ENCODE measurements at places on chromosomes 7 and 10.
A peak's percentile ranks its signal among the peaks of the same experiment; 100 is the strongest.

DNA sequence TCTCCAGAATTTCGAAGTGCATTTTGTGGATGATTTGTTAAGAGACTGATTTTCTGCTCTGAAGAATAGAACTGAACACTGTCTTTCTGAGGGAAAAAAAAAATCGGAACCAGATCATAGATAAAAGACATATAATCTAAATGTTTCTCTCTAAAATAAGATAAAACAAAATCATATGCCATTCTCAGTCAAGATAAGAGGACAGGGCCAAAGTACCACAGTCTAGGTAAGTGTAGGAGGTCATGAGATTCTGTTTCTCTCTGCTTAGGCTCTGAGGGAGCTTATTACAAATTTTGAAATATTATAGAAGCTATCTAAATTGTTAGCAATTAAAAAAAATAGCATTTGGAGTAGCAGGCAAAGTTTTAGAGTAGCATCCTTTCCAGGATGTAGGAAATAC lies 702 bp upstream of the AOAH start:
- no peak for DNase-seq

DNA sequence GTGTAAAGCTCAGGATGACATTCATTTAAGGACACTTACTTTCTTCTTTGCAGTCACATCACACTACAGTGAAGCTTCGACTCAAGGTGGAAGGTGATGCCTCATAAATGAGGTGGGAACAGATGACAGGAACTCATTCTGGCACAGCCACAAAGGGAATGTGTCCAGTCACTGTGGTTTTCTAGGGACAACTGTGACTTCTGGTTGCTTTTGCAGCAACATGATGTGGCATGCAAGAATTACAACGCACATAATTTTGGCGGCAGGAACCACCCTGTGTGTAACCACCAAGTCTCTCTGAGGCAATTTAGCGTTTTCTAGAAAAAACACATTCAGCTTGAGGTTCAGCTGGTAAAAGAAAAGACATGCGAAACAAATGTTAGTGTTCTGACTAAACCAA lies 32.0 kb upstream of the FERD3L start:
- no peak for DNase-seq

- DNase-seq: peak; percentile 98
Measured at GRCh38 chr7:141585592-141586510, 34.6 kb downstream of the AGK start.

GRCh38 chr10:70668454-70668970 lies 3.8 kb upstream of the ADAMTS14 start:
- DNase-seq: no peak

- DNase-seq: peak; percentile 79
Measured at GRCh38 chr7:43584195-43584586, 1.3 kb downstream of the STK17A start.

GRCh38 chr10:80528185-80528700 lies 9.5 kb upstream of the SH2D4B start:
- DNase-seq: no peak

GRCh38 chr10:60846173-60846572 lies 67.9 kb downstream of the CDK1 start:
- DNase-seq: peak; percentile 54

DNA sequence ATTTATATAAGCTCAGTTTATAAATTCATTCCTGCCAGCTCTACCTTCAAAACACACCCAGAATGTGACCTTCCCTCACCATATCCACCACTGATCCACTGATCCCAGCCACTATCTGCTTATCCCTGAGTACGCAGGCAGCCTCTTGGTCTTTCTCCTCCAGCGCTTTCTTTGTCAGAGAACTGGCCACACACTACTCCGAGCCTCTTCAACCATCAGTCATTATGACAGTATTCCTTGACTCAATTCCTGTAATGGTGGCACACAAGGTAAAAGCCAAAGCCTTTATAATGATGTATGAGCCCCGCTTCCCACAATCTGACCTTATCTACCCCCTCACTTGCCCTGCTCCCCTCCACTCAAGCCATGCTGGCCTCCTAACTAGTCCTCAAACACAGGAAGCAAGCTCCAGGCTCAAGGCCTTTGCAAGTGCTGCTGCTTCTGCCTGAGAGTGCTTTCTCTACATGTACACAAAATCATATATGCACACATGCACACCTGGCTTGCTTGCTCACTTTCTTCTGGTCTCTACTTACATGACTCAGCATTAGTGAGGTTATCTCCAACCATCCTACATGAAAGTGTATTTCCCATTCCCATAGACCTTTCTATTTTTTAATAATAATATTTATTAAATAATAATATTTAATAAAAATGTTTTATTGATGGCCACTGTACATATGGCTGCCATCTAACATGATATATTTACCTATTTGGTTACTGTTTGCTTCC lies 150.4 kb upstream of the FEZF1 start:
- no peak for DNase-seq
